ENCODE measurements at places on chromosomes 16 and 17.

- DNase-seq = no peak
Measured at GRCh38 chr17:61580502-61580901, 10.5 kb downstream of the NACA2 start.

DNA sequence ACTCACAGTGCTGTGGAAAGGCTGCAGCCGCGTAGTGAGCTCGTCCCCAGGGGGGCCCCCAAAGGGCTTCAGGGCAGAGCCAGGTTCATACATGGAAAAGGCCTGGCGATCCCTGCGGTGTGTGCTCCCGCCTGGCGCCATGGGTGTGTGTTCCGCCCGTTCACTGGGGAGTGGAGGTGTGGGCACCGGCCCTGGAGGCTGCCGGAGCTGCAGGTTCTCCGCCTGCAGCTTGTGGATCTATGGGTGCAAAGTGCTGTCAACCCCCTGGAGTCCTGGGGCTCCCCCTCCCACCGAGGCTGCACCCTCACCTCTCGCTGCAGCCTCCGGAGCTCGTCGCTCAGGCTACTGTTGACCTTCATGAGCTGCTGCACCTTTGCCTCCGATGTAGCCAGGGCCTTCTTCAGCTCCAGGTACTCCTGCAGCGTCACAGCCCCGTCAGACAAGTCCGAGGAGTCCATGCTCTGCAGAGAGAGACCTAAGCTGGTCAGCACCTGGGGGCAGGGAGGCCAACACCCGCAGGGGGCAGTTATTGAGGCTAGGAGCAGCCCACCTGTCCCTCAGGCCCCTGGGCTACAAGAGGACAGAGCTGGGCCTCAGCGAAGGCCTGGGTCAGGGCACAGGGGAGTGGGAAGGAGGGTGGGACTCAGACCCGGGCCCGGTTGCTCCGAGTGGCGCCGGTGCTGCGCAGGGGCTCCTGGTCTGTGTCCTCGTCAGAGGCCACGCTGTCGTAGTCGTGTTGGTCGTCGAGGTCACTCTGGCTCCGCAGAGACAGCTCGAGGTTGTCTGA is 7.9 kb downstream of the TP53I13 start:
- no peak for DNase-seq

DNA sequence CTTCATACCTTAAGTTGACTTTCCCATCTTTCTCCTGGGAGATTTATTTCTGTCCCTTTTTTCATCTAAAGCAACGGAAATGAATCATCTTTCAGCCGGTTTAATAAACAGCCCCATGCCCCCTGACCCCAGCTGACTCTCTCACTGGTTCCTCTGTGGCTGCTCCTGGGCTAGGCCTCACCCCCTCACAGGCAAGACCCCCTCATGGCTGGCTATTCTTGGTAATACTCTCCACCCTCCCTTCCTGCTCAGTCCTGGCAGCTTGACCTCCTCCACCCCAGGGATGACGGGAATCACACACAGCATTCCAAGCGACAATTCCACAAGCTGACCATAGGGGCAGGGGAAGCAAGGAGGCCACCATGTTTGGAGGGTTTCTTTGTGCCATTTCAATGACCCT is 1.5 kb upstream of the ADAP2 start:
- no peak for DNase-seq

DNA sequence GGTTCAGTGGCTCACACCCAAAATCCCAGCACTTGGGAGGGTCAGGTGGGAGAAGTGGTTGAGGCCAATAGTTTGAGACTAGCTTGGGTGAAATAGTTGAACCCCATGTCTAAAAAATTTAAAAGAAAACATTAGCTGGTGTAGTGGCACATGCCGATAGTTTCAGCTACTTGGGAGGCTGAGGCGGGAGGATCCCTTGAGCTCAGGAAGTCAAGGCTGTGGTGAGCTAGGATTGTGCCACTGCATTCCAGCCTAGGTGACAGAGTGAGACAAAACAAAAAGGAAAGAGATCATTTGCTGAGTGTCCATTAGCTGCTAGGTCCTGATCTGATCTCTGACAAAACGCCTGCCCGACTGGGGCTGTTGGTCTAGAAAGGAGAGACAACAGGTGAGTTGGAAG is 14.1 kb upstream of the DBNDD1 start:
- no peak for DNase-seq

GRCh38 chr16:73046202-73046848 is 1.6 kb downstream of the ZFHX3 start:
- DNase-seq = no peak

DNA sequence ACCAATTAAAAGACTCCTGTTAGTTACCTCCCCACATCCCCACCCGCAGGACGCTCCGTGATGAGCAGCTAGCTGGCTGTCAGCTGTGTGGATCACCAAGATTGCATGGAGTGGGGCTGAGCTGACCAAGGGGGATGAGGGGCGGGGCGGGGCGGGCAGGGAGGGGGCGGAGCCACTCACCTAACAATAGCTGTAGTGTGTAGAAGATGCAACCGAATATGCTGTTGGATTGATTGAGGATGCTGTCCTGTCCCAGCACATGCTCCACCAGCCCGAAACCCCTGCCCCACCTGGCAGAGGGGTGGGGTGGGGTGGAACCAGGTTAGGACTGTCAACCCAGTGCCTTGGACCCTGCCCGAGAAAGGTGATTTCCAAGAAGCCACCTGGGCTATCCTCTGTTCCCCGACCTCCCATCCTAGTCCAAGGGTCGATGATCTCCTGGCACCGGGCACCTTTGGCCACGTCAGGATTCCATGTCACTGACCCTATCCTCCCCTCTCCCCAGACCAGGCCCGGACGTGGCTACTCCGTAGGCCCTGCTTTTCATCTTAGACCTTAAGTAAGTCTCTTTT is 1.4 kb downstream of the VKORC1 start:
- DNase-seq = no peak

GRCh38 chr17:28744104-28744971 is 527 bp downstream of the TRAF4 start:
- DNase-seq = no peak

DNA sequence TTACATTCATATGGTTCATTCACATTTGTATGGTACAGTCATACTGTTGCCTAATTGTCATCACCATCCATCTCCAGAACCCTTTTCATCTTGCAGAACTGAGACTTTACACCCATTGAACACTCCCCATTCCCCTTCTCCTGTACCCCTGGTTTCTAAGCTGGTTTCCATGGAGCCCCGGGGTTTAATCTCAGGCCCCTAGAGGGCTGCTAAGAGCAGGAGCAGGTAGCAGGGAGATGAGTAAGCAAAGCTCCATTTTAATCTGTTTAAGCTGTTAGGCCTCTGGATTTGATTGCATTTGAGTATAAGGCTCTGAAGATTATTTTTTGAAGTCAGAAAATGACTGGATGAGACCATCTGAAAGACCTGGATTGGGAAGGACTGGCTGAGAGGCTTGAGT is 68.5 kb upstream of the RPL38 start:
- no peak for DNase-seq

DNA sequence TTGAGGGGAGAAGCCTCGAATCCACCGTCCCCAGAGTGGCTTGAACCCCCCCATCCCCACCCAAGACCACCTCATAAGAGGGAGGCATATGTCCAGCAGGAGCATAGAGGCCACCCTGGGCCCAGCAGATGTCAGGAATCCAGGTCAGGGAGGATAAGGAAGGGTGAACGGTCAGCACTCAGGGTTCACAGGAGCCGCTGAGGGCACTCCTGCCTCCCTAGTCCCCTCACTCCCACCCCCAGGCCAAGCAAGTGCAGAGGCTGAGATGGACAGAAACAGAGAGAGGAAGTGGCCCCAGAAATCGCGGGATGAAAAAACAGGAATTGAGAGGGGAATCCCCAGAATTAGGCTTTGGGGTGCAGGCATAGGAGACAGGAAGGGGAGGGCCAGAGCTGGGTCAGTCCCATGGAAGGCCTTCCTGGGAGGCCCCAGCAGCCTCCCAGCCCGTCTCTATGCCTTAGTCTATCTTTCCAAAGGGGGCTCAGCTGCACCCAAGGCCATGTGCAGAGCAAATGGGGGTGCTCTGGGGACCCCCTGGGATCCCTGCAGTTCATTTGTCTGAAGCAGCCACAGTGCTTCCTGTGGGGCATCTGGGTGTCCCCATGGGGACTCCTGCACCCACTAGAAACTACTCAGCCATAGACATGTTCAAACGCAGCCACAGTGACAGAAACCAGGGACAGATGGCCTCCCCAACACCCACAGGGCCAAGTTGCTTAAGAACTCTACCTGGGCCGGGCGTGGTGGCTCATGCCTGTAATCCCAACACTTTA is 1.7 kb downstream of the CMTM3 start:
- DNase-seq = no peak
